NCI-H446 treated with DMSO at 0.1 percent for 48 hours (cell line): ENCODE measurements at places on chromosomes 2 and 18.
A peak's percentile ranks its signal among the peaks of the same experiment; 100 is the strongest.

DNA sequence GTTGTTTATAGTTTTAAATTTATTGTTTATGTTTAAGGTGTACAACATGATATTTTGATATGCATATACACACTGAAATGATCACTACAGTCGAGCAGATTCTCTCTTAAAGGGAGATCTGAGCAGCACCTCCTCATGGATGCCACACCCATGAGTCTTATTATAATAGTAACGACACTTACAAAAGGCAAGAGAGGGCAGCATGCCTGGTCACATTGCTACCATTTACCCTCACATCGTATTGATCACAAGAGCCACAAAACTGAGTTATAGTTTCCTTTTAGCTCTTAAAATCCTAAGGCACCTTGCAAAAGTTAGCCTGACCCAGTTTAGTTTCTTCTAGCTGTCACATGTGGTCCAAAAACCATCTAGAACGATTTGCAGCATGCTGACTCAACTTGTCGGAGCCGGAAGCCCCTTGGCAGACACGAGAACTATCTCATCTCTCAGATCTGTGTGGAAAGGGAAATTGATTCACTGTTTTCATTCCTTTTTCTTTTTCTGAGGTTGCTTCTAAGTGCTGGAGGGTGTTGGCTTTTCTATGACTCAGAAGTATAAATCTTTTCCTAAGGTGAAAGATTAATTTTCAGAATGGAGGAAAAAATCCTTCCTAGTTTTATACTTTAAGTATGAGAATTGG lies 85.3 kb downstream of the CDC42EP3 start:
- DNase-seq: no peak

DNA sequence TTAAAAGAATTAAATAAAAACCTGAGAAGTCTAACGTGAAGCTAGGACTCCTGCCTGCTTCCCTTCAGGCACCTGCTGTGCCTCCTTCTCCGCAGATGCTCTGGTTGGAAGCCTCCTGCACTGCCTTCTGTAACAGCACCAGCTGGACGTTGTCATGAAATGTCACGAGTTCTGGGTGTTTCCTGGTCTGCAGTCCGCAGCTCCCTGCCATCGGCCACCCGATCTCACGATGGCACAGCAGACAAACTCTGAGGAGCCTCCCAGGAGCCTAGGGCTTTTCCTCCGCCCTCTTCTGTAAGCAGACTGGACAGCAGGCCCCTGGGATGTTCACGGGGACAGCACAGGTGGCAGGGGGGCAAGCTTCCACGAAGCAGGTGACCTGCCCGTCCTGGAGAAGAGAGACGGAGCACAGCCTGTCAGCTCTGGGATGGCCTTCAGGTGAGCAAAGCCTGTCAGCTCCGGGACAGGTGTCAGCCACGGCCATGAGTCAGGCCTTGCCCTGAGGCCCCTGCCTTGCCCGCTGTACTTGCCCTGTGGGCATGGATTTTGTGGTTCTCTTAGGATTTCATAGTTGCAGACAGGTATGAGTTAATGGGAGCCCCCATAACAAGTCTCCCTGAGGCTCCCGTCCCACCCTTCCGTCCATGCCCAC lies 110.3 kb downstream of the PXDN start:
- no peak for DNase-seq

- no peak for DNase-seq
Observed at GRCh38 chr2:128505150-128505490, 186.5 kb upstream of the HS6ST1 start.

GRCh38 chr18:25876330-25876948 lies 214.0 kb downstream of the SS18 start:
- no peak for DNase-seq

DNA sequence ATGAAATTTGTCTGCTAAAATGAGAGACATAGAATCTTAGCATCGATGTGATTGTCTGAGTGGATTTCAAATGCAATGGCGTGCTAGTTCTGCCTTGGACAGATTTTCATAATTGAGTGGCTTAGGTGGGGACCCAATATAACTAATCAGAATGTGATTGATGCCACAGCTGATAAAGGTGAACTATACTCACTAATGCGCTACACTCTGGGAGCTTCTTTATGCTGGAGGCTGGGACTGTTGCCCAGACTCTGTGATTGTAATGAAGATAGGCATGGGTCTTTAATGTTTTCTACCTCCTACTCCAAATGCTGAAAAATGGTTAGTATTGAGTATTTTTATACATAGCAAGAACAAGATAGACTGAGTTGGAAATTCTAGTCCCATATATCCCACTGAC lies 339.5 kb upstream of the SLC39A10 start:
- DNase-seq: peak; percentile 22

- DNase-seq: no peak
Observed at GRCh38 chr2:128380061-128380889, 61.6 kb upstream of the HS6ST1 start.

DNA sequence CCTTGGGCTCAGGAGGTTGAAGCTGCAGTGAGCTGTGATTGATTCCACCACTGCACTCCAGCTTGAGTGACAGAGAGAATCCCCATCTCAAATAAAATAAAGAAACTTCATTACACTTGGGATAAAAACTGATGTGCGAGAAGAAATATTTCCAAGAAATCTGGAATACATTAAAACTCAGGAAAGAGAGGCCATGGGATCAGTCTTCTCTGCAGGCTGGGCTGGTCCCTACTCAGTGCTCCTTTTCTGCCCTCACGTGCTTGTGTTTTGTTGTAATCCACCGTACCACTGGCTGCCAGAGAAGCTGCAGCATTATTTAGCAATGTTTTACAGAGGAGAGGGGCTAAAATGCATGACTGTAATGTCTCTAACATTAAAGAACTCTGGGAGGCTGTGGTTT lies 282.0 kb downstream of the SLC8A1 start:
- DNase-seq: no peak

DNA sequence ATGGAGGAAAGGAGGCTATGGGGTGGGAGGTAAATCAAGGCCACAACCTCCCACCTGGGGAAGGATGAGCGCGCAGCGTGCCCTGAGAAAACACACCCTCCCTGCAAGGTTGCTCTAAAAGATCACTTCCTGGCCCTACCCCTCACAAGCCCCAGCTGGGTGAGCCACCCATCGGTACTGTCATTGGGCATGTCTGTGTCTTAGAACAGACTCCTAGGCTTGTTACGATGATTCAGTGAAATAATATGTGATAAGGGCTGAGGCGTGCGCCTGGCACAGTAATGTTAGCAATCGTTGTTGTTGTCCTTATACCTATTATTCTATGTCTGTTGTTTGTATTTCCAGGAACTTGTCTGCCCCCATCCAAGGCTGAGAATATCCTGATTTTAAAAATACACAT lies 175.1 kb downstream of the ZFP36L2 start:
- DNase-seq: no peak

GRCh38 chr18:3886575-3887322 lies 436.8 kb downstream of the TGIF1 start:
- no peak for DNase-seq

- DNase-seq: no peak
Observed at GRCh38 chr2:237132799-237133198, 47.1 kb downstream of the COPS8 start.

DNA sequence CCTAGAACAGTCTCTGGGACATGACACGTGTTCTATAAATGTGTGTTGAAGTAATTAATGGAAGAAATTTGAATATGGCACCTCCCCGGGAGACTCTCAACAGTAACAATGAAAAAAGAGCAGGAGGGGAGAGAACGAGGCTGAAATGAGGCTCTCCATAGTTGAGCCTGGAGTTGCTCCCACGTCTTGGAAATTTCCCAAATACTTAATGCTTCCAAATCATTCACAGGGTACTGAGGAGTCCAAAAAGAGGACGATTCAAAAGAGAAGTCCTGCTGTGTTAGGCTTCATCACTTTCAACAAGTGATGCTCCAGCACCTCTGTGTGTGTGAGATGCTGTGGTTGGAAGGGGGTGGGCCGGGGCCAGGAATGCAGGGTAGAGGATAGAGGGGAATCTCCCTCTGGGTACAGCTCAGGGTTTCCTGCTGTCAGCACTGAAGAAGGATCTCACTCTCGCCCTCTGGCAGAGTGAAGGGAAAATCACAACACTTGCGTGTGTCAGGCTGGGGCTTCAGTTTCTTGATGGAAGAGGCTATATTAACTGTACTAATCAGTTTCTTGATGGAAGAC lies 18.1 kb upstream of the ZNF407 start:
- no peak for DNase-seq

DNA sequence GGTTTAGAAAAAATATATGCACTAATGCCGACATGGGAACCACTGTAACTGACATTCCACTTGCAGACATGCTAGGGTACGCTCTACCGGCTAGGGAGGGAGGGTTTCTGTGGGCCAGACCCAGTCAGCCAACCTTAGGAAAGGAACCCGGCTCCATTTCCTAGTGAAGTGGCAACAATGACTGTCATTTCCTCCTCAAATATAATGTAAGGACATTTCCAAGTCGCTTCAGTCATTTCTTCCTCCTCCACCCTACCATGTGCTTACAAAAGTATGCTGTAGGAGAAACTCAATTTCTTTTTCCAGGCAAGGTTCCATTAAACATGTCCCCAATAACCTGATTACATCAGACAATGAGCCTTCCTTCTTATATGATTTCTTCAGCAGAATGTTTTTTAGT lies 64.3 kb upstream of the PSMD14 start:
- DNase-seq: no peak

GRCh38 chr2:181465676-181466375 lies 8.6 kb downstream of the ITGA4 start:
- DNase-seq: peak; percentile 15

DNA sequence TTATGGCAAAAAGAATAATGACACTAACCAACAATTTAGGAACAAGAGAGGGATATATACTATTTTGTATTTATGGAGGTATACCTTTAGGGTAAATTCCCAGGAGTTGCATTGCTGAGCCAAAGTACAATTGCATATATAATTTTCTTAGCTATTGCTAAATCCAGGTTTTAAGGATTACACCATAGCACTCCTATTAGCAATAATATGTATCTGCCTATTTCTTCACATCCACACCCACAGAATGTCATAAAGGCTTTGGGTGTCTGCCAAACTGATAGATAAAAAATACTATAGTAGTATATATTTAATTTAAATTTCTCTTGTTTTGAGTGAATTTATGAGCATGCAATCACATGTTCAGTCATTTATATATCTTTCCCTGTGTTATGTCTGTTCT lies 11.5 kb upstream of the SERPINB13 start:
- no peak for DNase-seq

DNA sequence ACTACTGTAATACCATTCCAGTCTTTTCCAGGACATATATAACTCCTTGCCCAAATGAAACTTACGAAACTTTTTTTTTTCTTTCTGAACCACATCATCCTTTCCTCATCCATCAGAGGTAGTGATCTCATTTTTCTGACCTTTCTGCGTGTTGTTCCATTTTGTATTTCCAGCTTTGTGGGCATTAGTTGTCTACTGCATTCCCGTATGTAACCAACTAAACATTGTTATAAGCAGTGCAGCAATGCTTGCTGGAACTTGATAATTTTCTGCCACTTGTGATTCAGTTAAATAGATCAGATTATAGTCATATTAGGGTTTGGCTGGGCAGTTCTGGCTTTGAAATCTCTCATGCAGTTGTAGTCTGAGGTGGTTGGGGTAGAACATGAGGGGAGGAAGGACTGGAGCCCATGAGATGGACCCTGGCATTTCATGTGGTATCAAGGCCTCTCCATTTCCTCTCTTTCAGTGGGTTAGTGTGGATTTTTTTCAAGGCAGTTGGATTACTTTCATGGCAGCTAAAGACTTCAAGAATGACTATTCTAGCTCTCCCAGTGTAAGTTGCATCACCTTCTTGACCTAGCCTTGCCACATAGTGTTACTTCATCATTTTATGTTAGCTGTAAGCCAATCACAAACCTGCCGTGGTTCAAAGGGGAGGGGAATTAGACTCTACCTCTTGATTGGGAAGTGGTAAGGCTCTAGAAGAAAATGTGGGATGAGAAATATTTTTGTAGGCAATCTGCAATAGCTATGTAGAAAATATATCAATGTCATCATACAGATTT lies 80.5 kb downstream of the EHBP1 start:
- DNase-seq: no peak

DNA sequence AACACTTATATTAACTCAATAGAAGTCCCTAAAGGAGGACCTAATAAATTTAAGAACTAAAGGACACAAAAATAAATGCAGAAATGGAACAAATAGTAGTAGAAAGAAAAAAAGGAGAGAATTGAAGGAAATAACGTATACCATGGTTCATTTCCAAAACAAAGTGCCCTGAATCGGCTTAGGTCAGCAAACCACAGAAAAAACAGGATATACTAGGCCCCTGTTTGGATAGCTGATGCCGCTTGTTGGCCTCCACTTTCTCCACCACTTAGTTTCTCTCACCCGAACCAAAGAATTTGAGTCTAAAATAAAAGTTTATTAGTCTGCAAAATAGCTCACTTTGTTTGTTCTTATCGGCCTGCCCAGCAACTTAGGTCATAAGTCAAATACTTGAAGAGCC lies 100.4 kb downstream of the HIBCH start:
- DNase-seq: no peak

DNA sequence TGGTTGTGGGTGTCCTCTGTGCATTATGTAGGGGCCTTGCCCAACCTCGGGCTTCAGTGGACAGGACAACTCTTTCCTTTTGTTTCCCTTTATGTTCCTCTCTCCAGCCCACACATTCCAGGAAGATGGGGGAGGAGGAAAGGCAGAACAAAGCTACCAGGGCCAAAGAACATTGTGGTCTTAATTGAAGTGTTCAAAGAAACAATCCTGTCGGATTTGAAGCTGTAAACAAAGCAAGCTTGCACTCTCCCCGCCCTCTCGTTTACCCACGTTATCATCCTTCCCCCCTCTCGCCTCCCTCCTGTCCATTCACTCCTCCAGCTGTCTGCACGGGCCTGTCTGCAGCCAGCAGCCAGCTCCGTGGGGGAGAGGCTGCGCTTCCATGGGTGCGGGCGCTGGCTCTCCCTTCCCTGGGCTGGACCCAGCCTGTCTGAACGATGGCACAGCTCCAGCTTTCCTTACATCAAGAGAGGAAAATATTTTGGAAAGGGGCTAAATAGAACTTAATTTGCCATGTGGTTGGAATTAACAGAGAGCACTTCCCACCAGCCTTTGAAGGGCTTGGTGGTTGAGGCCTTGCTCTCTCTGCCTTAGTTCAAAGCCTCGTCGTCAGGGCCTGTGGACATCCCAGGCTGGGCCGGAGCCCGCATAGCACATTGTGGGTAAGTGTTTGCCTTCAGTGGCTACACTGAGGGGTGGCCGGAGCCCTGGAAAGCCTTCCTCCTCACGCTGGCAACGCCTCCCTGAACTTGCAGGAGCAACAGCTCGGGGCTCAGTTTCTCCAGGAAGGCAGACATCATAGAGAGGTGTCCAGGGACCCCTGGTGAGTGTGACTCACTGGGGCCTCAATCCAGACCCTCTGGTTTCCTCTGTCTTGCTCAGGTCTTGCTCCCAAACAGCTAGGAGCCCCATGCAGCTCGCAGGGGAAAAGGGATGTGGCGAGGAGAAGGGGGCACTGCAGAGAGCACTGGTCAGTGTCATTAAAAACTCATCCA lies 60.6 kb upstream of the HS6ST1 start:
- DNase-seq: peak; percentile 41

DNA sequence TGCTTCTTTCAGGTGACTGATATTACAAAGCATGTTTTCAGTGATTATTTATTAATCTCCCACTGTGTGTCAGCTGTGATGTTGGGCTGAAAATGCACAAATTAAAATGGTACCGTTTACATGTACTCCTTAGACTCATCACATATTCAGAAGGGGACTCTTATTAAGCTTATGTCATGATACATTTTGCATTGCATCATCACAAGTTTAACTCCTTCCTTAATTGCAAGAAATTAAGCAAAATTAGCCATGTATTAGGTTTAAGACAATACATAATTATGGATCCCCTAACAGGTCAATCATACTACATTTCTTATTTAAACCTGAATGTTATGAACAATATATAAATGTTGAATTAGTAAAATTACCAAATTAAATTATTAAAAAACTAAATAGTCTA lies 899.1 kb downstream of the TMEM182 start:
- DNase-seq: no peak

- no peak for DNase-seq
Observed at GRCh38 chr2:164705412-164706167, 84.3 kb upstream of the GRB14 start.
